ENCODE measurements at places on chromosomes 1 and 21.

GRCh38 chr21:45074048-45074817, at the start of gene ADARB1:
Gene ADARB1, plus strand, starts transcription at chr21:45074580. Its CDS starts 97,077 bp downstream, at chr21:45171657.
- DNase-seq, result peak; percentile 44

DNA sequence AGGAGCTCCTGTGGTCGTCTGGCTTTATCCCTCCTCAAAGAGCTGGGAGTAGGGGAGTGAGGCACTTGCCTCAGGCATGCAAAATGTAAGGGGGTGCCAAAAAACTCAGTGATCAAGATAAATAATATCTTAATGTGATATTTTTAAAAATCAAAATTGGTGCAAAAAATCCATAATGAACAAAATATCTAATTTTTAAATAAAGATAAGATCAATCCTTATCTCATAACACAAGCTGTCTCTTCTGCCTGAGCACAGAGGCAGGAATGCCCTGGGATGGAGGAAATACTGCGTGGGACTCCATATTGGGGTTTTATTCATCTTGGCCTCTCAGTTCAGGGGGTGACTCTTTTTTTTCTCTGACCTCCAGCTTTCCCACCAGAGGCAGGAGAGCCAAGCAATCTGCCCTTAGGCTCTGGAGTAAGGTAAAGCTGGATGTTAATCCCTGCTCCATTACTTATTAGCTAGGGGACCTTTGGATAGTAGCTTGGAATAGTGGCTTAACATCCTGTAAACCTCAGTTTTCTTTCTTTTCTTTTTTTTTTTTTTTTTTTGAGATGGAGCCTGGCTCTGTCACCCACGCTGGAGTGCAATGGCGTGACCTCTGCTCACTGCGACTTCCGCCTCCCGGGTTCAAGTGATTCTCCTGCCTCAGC, 77.3 kb upstream of the NFASC start:
- DNase-seq, result no peak

DNA sequence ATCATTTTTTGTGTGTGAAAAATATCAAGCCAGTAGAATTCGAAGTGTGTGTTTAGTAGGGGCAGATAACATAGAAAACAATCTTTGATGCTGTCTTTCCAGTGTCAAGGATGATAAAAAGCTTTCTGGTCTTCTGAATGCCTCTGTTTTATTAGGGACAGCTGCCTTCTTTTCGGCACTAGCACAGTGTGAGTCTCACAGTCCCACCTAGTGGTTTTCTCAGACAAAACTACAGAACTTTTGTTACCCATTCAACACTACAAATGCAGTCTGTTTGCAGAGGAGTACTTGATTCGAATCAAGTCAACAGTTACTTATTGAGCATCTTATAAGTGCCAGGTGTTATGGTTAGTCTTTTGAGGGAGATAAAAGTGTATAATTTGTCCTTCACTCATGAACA, 30.6 kb upstream of the MCOLN3 start:
- DNase-seq, result peak; percentile 33

DNA sequence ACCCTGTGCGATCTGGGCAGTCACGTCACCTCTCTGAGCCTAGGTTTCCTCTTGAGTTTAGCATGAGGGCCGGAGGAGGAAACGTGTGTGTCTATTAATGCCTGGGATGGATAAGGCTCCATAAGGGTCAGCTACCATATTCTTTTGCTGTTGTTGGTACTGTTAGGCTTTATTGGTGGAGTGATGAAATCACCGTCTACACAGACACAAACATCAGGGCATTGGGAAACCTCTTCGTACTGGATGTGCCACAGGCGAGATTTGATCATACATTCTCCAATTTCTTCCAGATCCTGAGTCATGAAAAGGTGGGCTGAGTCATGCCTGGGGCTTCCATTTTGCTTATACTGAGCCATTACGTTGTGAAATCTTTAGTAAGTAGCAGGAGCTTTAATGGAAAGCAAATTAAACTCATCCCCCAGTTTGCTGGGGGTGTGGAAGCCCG, 24.9 kb upstream of the GRHL3 start:
- DNase-seq, result peak; percentile 92

- DNase-seq, result no peak
Observed at GRCh38 chr1:173208868-173209267, 1.7 kb upstream of the TNFSF4 start.

GRCh38 chr1:89545264-89546038, 20.8 kb downstream of the LRRC8B start:
- no peak for DNase-seq

DNA sequence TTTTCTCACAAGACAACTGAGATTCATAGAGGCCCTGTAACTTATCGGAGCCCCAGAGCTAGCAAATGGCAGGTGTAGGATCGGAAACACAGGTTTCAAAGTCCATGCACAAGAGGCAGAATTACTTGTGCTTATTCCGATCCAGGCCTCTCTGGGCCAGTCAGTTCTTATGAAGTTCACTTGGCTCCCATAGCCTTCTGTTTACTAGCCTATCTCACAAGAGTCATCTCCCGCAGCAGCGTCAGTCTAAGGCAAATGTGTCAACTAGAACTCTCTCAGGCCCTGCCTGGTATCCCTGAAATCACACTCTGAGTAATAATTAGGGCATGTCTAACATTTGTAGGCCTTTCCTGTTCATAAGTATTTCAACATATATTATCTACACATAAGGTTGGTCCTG, 43.3 kb downstream of the PHC2 start:
- DNase-seq, result peak; percentile 56

GRCh38 chr1:229075217-229075616, 195.7 kb upstream of the RAB4A start:
- DNase-seq, result no peak

- no peak for DNase-seq
Observed at GRCh38 chr1:24319312-24319863, at the start of gene GRHL3. Gene GRHL3, plus strand, starts transcription at chr1:24319357. Its CDS starts 195 bp downstream, at chr1:24319552.

DNA sequence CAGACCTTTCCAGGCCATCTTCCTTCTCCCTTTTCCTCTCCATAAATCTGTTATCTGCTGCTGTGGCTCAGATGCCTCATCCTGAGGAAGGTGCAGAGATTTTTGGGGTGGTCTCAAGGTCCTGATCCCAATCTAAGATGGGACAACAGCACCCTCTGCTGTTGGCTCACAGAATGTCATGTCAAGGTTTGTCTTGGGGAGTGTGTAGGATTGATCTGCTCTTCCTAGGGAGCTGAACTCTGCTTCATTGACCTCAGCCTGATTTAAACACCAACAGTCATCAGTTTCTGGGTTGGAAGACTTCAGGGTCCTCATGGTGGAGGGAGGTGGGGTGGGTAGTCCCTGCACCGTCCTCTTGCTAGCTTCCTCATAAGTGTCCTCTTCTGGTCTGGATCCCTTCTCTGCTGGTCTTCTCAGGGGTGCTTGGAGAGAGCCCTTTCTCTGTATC, 62.8 kb upstream of the LAX1 start:
- DNase-seq, result peak; percentile 50

- DNase-seq, result peak; percentile 50
Observed at GRCh38 chr1:6359216-6360116, 34.1 kb downstream of the ACOT7 start.

GRCh38 chr1:16630661-16631247, 17.4 kb upstream of the NBPF1 start:
- DNase-seq, result no peak

- DNase-seq, result peak; percentile 57
Observed at GRCh38 chr1:245837718-245838117, 669.4 kb downstream of the SMYD3 start.

DNA sequence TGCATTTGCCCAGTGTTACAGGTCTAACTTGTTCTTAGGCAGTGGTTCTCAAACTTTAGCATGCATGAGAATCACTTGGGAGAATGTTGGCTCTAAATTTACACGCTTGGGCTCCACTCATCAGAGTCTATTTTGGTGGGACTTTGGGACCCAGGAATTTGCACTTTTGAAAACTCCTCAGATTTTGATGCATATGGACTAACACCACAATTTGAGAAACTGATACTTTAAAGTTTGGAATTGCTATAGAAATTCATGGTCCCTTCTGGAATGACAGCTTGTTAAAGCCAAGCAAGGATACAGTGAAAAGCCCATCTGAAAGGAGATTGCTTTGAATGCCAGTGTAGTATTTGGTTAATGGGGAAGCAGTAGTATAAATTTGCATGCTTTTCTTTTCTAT, 31.5 kb downstream of the GPR52 start:
- DNase-seq, result no peak

- no peak for DNase-seq
Observed at GRCh38 chr1:175163702-175164101, 28.9 kb downstream of the KIAA0040 start.

DNA sequence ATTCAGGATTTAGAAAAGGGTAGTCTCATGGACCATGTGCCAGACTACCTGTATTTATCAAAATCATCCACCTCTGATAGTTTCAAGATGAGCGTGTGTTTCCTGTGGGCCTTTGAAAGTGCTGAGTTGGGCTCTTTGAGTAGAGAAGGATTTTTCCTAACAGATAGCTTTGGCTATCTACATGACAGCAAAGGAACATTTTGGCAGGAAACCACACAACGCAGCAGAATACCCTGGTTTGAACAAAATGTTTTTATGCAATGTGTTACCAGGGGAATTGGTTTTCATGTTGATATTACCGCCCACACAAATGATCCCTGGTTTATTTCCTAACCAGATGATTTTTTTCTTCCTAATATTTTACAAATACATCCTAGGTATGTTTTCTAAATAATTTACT, 431.4 kb downstream of the NEGR1 start:
- peak; percentile 46 for DNase-seq
